ENCODE measurements at places on chromosomes 3 and 15.

GRCh38 chr3:65322910-65323309, 635.1 kb upstream of the ADAMTS9 start:
- DNase-seq, result no peak

DNA sequence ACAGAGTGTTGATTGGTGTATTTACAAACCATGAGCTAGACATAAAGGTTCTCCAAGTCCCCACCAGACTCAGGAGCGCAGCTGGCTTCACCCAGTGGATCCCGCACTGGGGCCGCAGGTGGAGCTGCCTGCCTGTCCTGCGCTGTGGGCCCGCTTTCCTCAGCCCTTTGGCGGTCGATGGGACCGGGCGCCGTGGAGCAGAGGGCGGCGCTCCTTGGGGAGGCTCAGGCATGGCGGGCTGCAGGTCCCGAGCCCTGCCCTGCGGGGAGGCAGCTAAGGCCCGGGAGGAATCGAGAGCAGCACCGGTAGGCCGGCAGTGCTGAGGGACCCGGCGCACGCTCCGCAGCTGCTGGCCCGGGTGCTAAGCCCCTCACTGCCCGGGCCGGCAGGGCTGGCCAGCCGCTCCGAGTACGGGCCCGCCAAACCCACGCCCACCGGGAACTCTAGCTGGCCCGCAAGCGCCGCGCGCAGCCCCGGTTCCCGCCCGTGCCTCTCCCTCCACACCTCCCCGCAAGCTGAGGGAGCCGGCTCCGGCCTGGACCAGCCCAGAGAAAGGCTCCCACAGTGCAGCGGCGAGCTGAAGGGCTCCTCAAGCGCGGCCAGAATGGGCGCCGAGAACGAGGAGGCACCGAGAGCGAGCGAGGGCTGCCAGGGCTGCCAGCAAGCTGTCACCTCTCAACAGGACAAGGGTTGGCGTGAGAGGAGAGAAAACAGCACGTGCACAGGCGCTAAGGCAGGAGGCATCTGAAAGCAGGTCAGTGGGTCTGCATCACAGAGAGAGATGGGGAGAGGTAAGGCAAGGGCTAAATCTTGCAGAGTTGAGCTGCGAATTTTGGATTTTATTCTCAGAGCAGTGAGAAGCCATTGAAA, 5.9 kb upstream of the EPB42 start:
- DNase-seq, result no peak

- no peak for DNase-seq
Measured at GRCh38 chr3:163422671-163423070, 1655.6 kb downstream of the SI start.

GRCh38 chr3:149820183-149820582, 7.2 kb downstream of the RNF13 start:
- no peak for DNase-seq

DNA sequence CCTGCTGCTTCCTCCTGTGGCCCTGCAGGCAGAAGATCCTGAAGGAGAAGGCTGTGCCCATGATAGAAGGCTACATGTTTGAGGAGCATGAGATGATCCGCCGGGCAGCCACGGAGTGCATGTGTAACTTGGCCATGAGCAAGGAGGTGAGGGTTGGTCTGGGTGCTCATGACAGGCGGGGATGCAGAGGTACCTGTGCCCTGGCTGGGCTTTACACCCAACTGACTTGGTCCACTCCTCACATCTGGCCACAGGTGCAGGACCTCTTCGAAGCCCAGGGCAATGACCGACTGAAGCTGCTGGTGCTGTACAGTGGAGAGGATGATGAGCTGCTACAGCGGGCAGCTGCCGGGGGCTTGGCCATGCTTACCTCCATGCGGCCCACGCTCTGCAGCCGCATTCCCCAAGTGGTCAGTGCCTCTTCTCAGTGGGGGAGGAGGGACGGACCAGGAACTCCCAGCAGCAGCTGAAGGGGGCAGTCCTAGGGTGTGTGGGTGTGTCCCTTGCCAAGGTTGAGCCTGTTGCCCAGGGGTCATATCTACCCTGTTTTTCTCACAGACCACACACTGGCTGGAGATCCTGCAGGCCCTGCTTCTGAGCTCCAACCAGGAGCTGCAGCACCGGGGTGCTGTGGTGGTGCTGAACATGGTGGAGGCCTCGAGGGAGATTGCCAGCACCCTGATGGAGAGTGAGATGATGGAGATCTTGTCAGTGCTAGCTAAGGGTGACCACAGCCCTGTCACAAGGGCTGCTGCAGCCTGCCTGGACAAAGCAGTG, 1.6 kb upstream of the RCCD1 start:
- DNase-seq, result no peak

- no peak for DNase-seq
Measured at GRCh38 chr3:128550113-128550440, 57.1 kb upstream of the GATA2 start.

DNA sequence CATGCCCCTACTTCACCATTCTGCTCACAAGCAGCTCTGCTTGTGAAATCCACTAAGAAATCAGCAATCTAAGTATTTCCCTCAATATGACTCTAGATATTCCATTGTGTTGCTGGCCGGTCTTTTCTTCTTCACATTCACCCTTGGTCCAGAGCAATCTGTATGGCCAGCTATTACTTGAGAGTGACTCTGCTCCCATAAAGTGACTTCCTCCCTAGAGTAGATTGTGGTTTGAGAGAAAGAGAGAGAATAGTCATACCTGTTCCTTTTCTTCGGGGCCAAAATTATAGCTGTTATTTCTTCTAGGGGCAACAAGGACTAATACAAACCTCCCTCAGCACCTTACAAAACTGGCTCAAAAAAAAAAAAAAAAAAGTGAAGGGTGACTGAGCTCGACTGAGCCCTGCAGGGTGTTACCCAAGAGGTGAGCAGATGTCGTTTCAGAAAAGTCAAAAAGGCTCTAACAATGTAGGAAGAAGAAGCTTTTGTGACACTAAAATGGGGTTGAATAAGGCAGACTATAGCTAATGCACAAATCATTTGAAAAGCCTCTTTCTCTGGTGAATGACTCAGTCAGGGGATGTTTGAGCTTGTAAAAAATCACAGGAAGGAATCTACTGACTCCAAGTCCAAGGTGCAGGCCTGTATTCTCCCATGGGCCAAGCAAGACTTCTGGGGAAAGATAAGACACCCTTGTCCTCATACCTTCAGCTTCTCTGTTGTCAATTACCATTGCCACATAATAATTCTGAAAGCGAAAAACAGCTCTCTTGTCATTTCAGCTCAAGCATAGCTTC, 161.0 kb upstream of the SLC24A5 start:
- DNase-seq, result no peak

DNA sequence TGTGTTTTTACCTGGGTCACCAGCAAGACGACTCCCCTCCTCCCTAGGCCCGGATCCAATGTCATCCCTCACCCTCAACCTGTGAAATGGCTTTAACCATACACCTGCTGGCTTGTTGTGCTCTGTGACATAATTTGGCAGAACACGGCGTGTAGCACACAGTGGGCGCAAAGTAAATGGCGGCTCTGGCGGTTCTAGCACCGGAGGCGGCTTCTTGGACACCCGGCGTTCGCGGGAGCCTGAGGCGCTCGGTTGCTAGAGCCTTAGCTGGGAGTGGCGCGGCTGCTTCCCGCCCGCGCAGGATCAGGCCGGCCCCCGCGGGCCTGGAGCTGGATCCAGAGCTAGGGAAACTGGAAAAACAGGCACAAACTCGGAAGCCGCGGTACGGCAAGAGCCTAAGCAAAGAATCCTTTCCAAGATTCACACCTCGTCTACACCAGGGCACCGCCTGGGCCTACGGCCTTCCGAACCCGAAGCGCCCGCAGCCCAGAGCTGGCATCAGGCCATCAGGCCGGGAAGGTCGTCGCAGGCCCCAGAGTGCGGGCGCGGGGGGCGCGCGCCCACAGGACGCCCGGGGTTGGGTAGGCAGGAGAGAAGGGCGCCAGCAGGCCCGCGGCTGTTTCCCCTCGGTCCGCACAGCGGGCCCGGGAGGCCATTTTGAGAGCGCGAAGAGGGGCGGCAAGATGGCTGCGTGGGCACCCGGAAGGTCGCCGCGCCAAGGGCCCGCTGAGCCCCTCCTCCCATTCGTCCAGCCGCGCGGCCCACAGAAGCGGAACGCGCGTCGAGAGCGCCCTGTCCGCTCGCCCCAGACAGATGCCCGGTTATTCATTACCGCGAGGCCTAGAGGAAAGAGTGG, 43.9 kb upstream of the POLG start:
- DNase-seq, result no peak

DNA sequence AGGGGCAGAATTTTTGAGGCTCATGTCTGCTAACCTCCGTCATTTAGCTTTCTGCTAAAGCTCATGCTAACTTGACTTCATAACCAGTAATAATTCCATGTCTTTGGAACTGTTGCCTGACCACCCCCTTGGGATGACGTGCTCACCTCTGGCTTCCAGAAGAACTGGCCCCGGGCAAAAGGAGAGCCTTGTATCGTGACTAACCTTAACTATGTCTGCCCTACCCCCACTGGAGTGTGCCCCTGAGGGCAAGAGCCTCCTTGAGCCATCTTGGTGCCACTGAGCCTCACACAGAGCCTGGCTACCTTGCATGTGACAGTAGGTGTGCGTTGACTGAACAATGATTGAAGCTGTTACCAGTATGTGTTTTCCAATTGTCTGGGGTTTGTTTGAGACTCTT, 4.7 kb downstream of the LRRK1 start:
- DNase-seq, result no peak

DNA sequence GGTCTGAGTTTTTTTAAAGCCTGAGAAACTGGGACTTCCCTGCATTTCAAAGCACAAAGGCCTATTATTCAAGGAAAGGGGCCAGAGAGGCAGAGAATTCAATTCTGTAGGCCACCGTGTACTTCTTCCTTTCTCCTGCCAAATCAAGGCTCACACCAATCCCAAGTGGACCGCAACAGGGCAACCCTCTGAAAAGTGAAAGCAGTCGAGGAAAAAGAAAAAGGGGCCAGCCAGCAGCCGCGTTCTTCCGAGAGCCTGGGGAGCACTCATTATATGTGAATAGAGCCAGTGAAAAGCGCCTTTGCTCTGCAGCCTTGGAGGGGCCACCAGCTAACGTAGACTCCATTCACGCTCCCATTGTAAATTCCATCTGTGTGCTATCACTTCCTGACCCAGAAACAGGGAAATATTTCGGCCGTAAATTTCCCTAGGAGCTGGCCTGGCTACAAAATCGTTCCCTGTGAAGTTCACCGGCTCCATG, 45.9 kb upstream of the THUMPD3 start:
- peak; percentile 7 for DNase-seq

- DNase-seq, result no peak
Measured at GRCh38 chr3:58829321-58830000, 162.9 kb upstream of the FAM3D start.

GRCh38 chr15:77414789-77415442, 5.0 kb downstream of the PEAK1 start:
- no peak for DNase-seq

GRCh38 chr3:13104511-13104910, 31.3 kb upstream of the IQSEC1 start:
- DNase-seq, result no peak

- no peak for DNase-seq
Measured at GRCh38 chr15:40543082-40543481, 21.8 kb downstream of the CCDC32 start.

DNA sequence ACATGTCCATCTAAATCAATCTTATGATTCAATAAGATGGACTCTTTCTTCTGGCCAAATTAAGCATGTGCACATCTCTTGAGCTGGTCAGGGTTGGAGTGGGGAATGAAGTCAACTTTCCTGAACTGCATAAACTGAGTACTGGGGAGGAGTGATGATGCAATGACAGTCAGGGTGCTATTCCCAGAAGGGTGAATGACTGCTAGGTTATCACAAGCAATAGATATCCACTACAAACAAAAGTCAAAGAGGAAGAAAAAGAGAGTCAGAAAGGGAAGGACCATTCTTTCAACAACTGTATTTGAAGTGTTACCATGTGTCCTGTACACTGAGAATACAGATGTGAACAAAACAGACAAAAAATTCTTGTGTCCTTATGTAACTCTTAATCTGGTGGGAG, 70.0 kb downstream of the ALCAM start:
- no peak for DNase-seq

GRCh38 chr3:64489361-64490044, 198.3 kb downstream of the ADAMTS9 start:
- peak; percentile 76 for DNase-seq

DNA sequence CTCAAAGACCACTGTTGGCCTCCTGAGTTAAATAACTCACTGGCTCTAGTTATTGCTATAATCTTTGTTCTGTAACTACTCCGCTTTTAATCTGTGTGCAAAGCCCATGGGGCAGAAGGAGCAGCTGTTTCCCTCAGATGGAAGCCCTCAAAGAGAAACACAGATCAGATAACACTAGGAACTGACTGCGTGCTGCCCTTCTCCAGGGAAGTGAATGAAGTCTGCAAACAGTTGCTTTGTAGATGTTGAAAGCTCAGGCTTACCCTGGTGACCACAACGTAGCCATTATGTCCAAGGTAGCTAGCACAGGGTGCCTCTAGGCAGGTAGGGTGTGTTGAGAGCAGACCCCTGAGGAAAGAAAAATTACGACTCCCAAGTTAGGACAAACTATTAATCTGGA, 152.3 kb upstream of the STAC start:
- no peak for DNase-seq

DNA sequence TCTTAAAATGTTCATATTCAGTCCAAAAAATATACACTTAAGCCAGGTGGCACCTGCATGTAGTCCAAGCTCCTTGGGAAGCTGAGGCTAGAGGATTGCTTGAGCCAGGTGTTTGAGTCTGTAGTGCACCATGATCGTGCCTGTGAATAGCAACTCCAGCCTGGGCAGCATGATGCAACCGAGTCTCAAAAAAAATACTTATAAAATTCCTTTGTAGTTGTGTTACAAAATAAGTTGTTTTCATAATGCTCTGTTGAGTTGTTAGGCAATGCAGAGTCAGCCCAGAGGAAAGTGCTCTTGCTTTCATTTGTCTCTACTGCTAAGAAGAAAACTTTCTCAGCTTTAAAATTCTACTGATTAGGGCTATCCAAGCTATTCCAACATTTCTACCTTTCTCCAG, 442.8 kb upstream of the ARRDC4 start:
- DNase-seq, result no peak

Data from iPS DF 6.9 (cell line).